ENCODE measurements at places on chromosomes 12 and 14.

- no peak for DNase-seq
Measured at GRCh38 chr14:22271838-22272799, 316.9 kb downstream of the DAD1 start.

GRCh38 chr12:57389033-57389432, 41.8 kb downstream of the R3HDM2 start:
- DNase-seq = peak; percentile 92

DNA sequence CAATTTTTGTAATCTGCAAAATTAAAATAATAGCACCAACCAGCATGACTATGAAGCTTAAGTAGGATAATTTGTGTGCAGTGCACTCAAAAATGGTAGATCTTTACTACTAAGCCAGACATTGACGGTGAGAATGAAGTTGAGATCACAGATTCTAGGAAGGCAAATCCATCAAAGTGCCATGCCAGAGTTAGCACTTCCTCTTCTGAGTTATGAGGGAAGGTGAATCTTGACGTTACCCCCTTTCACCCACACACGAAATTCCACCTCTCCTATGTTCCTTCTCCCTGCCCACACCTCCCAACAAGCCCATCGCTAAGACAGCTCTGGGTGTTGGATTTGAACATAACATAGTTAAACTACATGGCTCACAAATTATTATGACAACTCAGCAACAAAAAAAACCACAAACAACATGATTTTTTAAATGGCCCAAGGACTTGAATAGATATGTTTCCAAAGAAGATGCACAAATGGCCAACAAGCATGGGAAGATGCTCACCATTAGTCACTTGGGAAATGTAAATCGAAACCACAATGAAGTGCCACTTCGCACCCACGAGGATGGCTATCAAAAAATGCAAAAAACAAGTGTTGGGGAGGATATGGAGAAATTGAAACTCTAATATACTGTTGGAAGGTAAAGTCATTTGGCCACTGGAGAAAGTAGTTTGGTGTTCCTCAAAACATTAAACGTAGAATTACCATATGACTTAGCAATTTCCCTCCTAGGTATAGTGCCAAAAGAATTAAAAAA, 119.3 kb upstream of the RAP1B start:
- no peak for DNase-seq

DNA sequence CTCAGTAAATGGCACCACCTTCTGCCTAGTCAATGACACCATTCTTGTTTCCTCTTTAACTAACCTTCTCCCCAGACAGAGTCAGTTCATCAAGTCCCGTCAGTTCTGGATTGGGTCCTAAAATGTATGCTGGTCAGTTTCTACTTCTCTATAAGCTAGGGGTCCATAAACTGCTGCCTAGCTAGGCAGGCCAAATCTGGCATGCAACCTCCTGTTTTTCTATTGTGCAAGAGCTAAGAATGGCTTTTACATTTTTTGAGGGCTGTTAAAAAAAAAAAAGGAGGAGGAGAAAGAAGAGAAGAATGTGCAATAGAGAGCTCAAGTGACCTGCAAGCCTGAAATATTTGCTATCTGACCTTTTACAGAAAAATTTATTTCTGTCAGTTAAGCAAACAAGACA, 6.4 kb upstream of the TMED10 start:
- peak; percentile 61 for DNase-seq

GRCh38 chr12:13219320-13219719, 22.8 kb downstream of the EMP1 start:
- no peak for DNase-seq

- DNase-seq = peak; percentile 65
Measured at GRCh38 chr14:31265701-31266398, 58.3 kb upstream of the HECTD1 start.

DNA sequence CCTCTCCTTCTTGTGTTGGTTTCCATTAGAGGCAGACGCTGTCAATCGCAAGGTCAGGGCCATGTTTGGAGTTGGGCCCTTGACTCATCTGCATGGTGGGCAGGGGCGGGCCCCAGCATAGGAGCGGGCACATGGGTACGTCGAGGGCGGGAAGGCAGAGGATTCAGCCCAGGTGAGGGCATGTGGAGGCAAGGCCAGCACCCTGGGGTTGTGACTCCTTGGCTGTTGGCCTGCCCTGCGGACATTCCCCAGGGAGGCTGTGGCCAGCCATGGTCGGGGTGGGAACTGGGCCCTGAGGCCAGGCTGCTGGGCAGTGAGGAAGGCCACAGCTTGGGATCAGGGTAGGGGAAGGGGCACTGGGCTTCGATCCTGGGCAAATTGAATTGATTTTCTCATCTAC, 10.3 kb downstream of the RPS6KL1 start:
- DNase-seq = no peak

- no peak for DNase-seq
Measured at GRCh38 chr14:89357655-89358297, 59.3 kb downstream of the FOXN3 start.

DNA sequence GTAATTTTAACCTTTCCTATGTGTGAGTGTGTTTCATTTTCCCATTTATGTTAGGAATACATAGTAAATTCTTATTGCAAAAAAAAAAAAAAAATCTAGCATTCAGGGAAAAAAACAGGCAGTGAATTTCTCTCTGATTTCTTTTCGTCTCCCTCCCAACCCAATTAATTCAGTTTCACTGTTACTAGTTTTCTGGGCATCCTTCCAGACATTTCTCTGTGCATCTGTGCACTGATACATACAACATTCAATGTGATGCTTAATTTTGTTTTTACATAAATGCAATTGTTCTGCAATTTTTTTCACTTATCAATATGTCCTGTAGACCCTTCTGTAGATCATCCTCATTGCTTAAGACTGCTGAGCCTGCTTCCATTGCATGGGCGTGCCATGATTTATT, 694.3 kb upstream of the TBX3 start:
- no peak for DNase-seq

GRCh38 chr14:21860172-21860571, 186.6 kb upstream of the OR4E1 start:
- DNase-seq = peak; percentile 29

- DNase-seq = no peak
Measured at GRCh38 chr14:68380329-68380741, 412.5 kb downstream of the ZFP36L1 start.

DNA sequence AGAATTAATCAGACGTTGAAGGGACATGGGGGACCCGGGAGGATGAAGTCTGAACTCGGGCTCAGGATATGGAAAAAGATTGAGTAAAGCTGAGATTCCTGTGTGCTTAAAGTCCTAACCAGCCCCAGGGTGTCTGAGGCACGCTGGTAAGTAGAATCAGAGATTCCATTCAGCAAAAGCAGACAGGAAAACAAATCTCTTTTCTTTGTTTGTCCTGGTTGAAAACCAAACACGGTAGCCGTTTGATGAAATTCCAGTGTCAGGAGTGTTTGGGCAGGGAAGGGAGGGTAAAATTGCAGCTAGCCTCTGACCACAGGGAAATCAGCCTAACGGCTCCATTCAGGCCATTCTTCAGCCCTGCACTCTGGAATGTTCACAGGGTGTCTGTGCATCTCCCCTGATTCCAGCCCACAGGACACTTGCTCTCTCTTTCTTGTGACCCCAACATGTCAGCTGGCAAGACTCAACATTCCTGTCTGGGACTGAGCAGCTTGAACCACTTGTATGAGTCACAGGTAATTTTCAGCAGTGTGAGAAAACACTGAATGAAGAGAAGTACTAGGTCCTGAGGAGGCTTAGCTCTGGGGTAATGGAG, 31.0 kb downstream of the NINJ2 start:
- DNase-seq = peak; percentile 76

GRCh38 chr14:69980457-69981425, 101.5 kb downstream of the SMOC1 start:
- DNase-seq = no peak

- peak; percentile 4 for DNase-seq
Measured at GRCh38 chr14:93975791-93976476, 436 bp downstream of the ASB2 start.

DNA sequence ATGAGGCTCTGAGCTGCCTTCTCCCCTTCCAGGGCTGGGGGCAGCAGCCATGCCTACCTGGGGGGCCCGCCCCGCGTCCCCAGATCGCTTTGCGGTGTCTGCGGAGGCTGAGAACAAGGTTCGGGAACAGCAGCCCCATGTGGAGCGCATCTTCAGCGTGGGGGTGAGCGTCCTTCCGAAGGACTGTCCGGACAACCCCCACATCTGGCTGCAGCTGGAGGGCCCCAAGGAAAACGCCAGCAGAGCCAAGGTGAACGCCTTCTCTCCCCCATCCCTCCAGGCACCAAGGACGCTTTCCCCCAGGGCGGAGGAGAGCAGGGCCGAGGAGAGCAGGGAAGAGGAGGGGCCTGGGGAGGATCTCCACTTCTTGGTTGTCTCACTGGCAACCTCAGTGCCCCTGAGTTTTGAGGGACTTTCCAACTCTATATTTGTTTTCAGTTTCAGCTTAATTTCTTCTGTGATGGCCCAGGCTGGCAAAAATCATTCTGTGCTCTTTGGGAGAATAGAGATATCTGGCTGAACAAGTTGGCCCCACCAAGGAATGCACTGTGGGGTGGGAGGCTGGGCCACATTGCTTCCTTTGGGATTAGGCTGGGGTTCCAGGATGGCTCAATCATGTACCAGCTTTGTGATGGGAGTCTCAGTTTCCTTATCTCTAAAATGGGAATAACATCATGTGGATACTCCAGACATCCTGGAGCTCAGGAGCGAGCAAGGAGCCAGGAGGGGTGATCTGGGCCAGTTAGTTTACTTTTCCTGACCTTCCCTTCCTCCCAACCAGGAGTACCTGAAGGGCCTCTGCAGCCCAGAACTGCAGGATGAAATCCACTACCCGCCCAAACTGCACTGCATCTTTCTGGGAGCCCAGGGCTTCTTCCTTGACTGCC, 1.2 kb downstream of the KHNYN start:
- DNase-seq = peak; percentile 55

DNA sequence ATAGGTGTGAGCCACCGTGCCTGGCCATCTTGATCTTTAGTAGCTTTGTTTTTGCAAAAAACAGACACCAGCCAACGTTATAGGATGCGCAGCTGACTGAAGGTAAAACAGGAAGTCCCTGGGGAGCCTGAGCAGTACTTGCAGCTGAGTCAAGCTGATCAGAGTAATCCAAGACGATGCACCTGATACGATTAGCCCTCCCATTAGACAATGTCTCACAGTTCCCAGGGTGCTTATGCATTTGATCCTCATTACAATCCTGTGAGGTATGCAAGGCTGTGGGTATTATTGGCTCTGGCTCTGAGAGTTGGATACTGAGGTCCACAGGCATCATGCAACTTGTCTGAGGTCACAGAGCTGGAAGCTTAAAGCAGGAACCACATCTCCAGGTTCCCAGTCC, 8.1 kb downstream of the KRT18 start:
- DNase-seq = no peak

DNA sequence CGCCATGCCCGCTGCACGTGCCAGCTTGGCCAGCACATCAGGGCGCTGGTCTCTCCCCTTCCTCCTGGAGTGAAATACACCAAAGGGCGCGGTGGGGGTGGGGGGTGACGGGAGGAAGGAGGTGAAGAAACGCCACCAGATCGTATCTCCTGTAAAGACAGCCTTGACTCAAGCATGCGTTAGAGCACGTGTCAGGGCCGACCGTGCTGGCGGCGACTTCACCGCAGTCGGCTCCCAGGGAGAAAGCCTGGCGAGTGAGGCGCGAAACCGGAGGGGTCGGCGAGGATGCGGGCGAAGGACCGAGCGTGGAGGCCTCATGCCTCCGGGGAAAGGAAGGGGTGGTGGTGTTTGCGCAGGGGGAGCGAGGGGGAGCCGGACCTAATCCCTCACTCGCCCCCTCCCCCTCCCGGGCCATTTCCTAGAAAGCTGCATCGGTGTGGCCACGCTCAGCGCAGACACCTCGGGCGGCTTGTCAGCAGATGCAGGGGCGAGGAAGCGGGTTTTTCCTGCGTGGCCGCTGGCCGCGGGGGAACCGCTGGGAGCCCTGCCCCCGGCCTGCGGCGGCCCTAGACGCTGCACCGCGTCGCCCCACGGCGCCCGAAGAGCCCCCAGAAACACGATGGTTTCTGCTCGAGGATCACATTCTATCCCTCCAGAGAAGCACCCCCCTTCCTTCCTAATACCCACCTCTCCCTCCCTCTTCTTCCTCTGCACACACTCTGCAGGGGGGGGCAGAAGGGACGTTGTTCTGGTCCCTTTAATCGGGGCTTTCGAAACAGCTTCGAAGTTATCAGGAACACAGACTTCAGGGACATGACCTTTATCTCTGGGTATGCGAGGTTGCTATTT, 914 bp upstream of the CCND2 start:
- peak; percentile 30 for DNase-seq

GRCh38 chr14:99320621-99321235, 48.7 kb upstream of the BCL11B start:
- DNase-seq = no peak

DNA sequence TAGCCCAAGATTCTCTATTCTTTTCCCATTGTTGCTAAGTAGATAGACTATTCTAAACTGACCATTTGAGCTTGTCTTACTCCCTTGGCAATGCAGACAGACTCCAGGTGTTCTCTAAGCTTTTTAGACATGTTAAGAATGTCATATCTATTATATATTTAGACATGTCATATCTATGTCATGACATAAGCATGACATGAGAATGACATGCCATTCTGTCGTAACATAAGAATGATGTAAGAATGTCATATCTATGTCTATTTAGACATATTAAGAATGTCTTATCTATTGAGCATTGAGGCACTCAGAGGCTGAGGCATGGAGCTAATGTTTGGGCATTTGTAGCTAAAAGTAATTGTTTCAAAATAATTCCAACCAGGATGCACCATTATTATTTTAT, 277.3 kb upstream of the ATP2B1 start:
- no peak for DNase-seq

- no peak for DNase-seq
Measured at GRCh38 chr14:102504328-102504999, 5.1 kb downstream of the ANKRD9 start.

- DNase-seq = no peak
Measured at GRCh38 chr12:30181334-30181733, 397.6 kb upstream of the TMTC1 start.

DNA sequence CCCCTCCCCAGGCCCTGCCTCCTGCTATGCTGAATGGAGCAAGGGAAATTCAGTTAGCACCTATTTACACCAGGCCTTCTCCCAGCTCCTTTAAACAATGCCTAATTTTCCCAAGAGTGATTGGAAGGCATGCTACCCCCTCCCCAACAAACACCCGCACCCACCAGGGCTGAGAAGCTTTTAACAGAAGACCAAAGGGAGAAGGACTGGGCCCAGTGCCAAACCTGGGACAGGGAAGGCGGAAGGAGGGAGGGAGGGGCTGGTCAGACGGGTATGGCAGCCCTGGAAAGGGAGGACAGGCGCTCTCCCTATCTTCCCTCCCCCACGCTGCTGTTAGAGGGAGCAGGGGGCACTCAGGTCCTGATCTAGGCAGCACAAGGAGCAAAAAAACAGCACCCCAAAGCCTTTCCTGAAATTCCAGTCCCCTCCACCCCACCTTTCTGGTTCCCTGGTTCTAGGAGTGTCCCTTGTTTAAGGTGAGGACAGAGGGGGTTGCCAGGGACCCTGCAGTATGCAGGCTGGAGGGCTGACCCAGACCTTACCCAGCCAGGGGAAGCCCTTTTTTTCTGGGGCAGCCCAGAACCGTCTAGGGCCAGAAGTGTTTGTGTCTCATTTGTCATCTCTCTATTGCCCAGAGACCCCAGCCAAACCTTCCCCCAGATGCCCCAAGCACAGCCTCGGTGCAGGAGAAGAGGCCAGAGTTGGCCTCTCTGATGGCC, 2.4 kb upstream of the KRT8 start:
- DNase-seq = no peak
